Smooth muscle cell of the umbilical artery (primary cell): ENCODE measurements at places on chromosomes 1 and 21. TPM values are rescaled to one million over a fixed set of nuclear protein-coding genes. Genes with fewer than 3 reads are reported as not detected.

Gene TMPRSS15
- total RNA-seq = not detected in 2 replicates

Gene OR6K3
- not detected in 2 replicates for total RNA-seq

Gene ANGPTL3
- total RNA-seq = under 0.01 TPM in 1 of 2 replicates, not detected in the other

Gene ARV1
- 11.3 and 15.7 TPM in 2 replicates for total RNA-seq

Gene DDAH1
- 41.3 and 79.6 TPM in 2 replicates for total RNA-seq
